Activated CD4-positive, alpha-beta memory T cell treated with anti-CD3 and anti-CD28 coated beads for 36 hours (primary cell): ENCODE measurements at places on chromosomes 2 and 18.

DNA sequence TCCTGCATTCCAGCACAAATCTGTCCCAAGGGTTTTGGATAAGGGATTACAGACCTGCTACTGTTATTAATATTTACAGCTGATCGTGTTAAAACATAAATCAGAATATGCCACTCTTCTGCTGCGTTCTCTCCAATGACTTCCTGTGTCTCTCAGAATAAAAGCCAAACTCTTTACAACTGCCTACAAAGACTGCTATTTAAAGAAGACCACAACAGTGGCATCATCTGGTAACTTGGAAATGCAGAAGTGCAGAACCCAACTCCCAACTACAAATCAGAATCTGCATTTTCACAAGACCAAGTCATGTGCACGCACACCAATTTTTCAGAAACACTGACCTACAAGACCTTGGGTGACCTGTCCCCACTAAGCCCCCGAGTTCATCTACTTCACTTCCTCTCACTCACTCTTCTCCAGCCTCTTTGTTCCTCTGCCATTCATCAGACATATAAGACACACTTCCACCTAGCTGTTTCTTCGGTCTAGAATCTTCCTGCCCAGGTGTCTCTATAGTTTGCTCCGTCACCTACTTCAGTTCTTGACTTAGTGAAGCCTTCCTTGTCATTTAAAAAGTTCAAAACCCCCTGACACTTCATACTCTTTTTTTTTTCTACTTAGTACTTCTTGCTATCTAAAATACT, 36.0 kb downstream of the CHN1 start:
- H3K27ac ChIP-seq: no peak overlapping the region
- H3K36me3 ChIP-seq: no peaks in the 10 kb centered on the region
- peaks cover 10% of the 10 kb centered on the region for H3K4me1 ChIP-seq
- peaks cover 5% of the 10 kb centered on the region for H3K27me3 ChIP-seq
- no peak for DNase-seq

- peaks cover 3% of the 10 kb centered on the region for H3K27me3 ChIP-seq
- H3K27ac ChIP-seq: no peak overlapping the region
- DNase-seq: no peak
- H3K36me3 ChIP-seq: no peaks in the 10 kb centered on the region
- H3K4me3 ChIP-seq: no peak overlapping the region
- H3K4me1 ChIP-seq: peaks cover 19% of the 10 kb centered on the region
Observed at GRCh38 chr18:23735021-23735464, 45.8 kb downstream of the LAMA3 start.

- no peaks in the 10 kb centered on the region for H3K4me1 ChIP-seq
- H3K4me3 ChIP-seq: no peak overlapping the region
- no peak overlapping the region for H3K27ac ChIP-seq
Observed at GRCh38 chr2:119254601-119255080, 31.0 kb downstream of the STEAP3 start.

GRCh38 chr2:1550658-1551316, 137.5 kb downstream of the TPO start:
- H3K4me1 ChIP-seq: peaks cover 4% of the 10 kb centered on the region
- peaks cover 1% of the 10 kb centered on the region for H3K27me3 ChIP-seq
- H3K4me3 ChIP-seq: no peak overlapping the region
- H3K36me3 ChIP-seq: no peaks in the 10 kb centered on the region
- peak; percentile 65 for DNase-seq

DNA sequence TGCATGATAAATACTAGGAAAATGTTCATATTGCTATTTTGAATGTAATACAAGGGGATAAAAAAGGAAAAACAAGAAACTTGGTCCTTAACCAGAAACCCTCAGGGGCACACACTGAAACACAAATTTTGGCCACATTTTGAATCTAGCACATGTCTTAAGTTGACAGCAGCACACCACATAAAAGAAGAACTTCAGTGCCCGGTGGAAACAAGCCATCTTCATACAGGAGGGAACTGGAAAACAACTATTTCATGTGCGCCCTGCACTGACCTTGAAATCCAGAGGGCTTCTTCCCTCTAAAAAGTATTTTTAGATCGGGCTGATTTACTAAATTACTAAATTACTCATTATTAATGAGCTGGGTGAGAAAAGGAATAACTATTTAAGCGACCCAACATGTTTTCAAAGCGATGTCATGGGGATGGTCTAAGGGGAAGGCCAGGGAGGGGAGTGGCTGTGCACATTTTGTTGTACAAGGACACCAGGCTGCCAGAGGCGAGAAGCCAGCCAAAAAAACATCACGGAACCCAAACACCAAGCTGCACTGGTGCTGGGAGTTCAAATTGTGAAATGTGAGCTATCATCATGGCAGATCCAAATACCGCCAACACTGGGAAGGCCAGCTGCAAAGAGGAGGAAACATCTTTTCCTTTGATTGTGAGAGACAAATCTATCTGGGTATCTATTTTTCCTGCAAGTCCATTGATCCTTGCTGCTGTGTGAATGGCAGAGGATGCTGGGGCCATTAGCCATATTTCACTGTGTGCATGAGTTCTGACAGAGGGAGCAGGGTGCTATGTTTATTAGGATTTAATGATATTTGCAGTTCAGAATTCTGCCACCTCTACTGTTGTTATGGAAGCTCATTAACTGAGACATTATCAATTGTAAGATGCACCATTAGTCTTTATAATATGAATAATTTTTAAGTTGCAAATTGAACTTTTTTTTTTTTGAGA, 150.7 kb upstream of the LMAN1 start:
- no peaks in the 10 kb centered on the region for H3K36me3 ChIP-seq
- peaks cover 11% of the 10 kb centered on the region for H3K27me3 ChIP-seq
- H3K4me1 ChIP-seq: no peaks in the 10 kb centered on the region
- no peak overlapping the region for H3K27ac ChIP-seq
- no peak for DNase-seq
- no peak overlapping the region for H3K4me3 ChIP-seq

GRCh38 chr2:199955007-199955338, 318 bp downstream of the TYW5 start:
- peak overlapping the region; percentile 92 for H3K27ac ChIP-seq
- peaks cover 55% of the 10 kb centered on the region for H3K4me1 ChIP-seq
- no peak for DNase-seq
- H3K36me3 ChIP-seq: peaks cover 17% of the 10 kb centered on the region

DNA sequence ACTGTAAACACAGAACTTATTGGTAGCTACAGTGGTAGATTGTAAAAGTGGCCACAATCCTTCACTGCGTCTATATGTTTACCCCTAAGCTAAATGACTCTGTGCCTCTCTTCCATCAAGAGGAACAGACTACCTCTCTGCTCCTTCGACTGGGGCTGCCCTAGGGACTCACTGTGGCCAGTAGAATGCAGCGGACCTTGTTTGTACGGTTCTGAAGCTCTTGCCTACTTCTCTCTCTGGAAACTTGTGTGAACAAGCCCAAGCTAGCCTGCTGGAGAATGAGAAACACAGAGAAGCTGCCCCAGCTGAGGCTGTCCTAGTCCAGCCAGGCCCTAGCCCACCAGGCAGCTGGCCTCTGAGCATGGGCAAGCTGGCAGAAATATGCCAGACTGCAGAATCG, 140.8 kb upstream of the SLC1A4 start:
- DNase-seq: no peak
- no peaks in the 10 kb centered on the region for H3K4me1 ChIP-seq
- no peaks in the 10 kb centered on the region for H3K36me3 ChIP-seq
- H3K4me3 ChIP-seq: no peak overlapping the region
- no peaks in the 10 kb centered on the region for H3K27me3 ChIP-seq
- no peak overlapping the region for H3K27ac ChIP-seq

- H3K4me1 ChIP-seq: no peaks in the 10 kb centered on the region
- H3K4me3 ChIP-seq: no peak overlapping the region
- DNase-seq: peak; percentile 18
Observed at GRCh38 chr2:73257425-73258125, 23.5 kb downstream of the CCT7 start.

GRCh38 chr2:171524018-171524401, 1.7 kb downstream of the CYBRD1 start:
- H3K36me3 ChIP-seq: no peaks in the 10 kb centered on the region
- no peak for DNase-seq
- peaks cover 49% of the 10 kb centered on the region for H3K27me3 ChIP-seq
- H3K4me3 ChIP-seq: no peak overlapping the region

DNA sequence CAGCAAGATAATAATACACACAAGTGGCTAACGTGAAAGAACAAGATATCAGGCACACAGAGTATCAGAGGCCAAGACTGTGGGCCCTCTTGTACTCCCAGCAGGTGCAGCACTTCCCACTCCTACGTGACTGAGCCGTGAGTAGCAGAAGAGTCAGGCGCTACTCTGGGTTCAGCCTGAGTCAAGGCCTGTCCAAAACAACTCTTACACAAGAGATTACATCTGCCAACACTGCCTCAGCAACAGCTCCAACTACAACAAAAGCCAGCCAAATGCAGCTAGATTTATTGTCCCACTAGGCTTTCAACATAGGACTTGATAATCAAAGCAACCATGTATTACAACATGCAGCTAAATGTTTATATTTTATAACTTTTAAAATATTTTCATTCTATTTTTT, 56.2 kb downstream of the ITSN2 start:
- H3K27ac ChIP-seq: no peak overlapping the region
- no peaks in the 10 kb centered on the region for H3K4me1 ChIP-seq

DNA sequence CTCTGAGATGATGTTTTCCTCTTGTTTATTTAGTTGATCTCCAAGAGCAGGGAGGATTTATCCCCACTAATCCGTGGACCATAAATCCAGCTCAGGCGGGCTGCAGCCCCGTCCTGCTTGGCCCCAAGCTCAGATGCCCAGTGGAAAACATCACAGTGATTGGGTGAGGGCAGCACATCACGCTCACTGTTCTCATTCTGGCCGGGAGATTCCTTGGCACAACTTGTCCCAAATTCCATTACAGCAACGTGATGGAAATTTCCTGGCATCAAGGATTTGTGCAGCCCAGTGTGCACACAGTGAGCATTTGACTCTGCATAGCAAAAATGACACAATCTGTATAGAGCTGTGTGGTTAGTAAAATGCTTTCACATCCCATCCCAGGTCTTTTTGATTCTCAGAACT, 96.8 kb downstream of the VAPA start:
- no peak overlapping the region for H3K27ac ChIP-seq
- no peak overlapping the region for H3K4me3 ChIP-seq
- peaks cover 6% of the 10 kb centered on the region for H3K27me3 ChIP-seq
- no peaks in the 10 kb centered on the region for H3K36me3 ChIP-seq
- H3K4me1 ChIP-seq: no peaks in the 10 kb centered on the region

GRCh38 chr2:222796413-222797103, 64.3 kb upstream of the ACSL3 start:
- peaks cover 2% of the 10 kb centered on the region for H3K4me1 ChIP-seq
- H3K4me3 ChIP-seq: no peak overlapping the region
- H3K36me3 ChIP-seq: no peaks in the 10 kb centered on the region

GRCh38 chr2:196988639-196989038, 62.1 kb upstream of the PGAP1 start:
- H3K27ac ChIP-seq: peak overlapping the region; percentile 88
- H3K27me3 ChIP-seq: no peaks in the 10 kb centered on the region
- DNase-seq: no peak
- no peak overlapping the region for H3K4me3 ChIP-seq
- H3K36me3 ChIP-seq: peaks cover 53% of the 10 kb centered on the region

DNA sequence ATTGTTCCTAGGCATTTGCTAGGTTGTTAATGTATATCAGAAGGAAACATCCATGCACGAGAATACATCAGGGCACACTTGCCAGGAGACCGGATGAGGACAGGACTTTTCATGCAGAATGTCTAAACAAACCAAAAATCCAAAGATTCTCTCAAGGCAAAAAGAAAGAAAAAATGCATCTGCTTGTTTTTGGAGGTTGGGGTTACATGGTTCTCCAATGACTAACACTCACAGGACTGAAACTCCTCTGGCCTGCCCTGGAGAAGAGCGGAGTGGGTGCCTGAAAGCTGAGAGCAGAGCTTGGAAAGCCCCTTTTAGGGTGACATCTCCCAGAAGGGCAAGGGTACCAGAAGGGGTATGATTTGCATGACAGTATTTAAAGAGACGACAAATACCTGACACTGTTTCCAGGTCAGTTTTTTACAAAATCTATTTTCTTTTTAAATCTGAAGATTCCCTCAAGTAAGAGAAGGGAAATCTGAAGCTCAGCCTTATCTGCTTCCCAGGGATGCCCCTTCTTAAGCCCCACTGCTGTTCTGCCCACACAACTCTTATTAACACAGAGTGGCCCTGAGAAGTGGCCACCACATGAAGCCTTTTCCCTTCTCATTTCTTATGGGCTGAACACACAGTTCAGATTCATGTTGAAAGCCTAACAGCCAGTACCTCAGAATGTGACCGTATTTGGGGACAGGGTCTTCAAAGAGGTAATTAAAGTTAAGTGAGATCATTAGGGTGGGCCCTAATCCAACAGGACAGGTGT, 216.4 kb downstream of the STK39 start:
- no peaks in the 10 kb centered on the region for H3K27me3 ChIP-seq
- H3K27ac ChIP-seq: peak overlapping the region; percentile 49
- H3K36me3 ChIP-seq: peaks cover 30% of the 10 kb centered on the region

- H3K4me1 ChIP-seq: no peaks in the 10 kb centered on the region
- no peak for DNase-seq
- H3K27me3 ChIP-seq: peaks cover 5% of the 10 kb centered on the region
- no peak overlapping the region for H3K27ac ChIP-seq
Observed at GRCh38 chr2:120561379-120562035, 174.2 kb upstream of the GLI2 start.

GRCh38 chr18:7980136-7980535, 413.0 kb downstream of the PTPRM start:
- H3K36me3 ChIP-seq: no peaks in the 10 kb centered on the region
- H3K4me1 ChIP-seq: no peaks in the 10 kb centered on the region
- H3K4me3 ChIP-seq: no peak overlapping the region

- no peak overlapping the region for H3K4me3 ChIP-seq
- no peaks in the 10 kb centered on the region for H3K4me1 ChIP-seq
- H3K36me3 ChIP-seq: no peaks in the 10 kb centered on the region
- no peak for DNase-seq
Observed at GRCh38 chr2:53527056-53527455, 240.5 kb upstream of the CHAC2 start.

DNA sequence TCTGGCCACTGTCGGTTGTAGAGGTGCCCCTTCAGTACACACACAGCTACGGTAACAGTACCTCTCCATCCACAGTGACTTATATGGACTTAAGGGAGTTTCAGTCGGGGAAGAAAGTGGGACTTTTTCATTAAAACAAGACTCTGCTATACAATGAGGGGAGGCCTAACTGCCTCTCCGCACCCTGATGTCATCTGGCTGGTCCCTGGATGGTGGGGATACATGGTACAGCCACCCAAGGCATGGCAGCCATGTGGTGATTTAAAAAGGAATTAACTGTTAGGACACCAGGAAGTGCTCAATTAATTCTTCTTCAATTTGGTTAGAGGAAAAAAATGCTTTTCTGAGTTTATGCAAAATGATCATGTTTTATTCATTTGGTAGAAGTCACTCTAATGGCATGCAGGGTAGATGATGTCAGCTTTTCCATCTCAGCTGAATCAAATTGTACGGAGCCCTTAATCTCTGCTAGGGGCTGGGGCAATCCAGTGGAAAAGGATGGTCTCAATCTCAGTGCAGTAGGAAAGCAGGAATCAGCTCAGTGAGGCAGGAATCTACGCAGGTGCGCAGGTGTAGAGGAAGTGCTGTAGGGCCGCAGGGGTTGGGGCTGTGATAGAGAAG, 243.9 kb downstream of the PRKCE start:
- no peak overlapping the region for H3K27ac ChIP-seq
- H3K36me3 ChIP-seq: no peaks in the 10 kb centered on the region
- no peak overlapping the region for H3K4me3 ChIP-seq
- H3K4me1 ChIP-seq: peaks cover 8% of the 10 kb centered on the region
- no peak for DNase-seq
- no peaks in the 10 kb centered on the region for H3K27me3 ChIP-seq
